ENCODE measurements at places on chromosomes 1 and 21.

GRCh38 chr1:56437959-56438358, 141.4 kb downstream of the PLPP3 start:
- no peak for DNase-seq

- no peak for DNase-seq
Observed at GRCh38 chr1:245126530-245126929, 28.3 kb upstream of the KIF26B start.

DNA sequence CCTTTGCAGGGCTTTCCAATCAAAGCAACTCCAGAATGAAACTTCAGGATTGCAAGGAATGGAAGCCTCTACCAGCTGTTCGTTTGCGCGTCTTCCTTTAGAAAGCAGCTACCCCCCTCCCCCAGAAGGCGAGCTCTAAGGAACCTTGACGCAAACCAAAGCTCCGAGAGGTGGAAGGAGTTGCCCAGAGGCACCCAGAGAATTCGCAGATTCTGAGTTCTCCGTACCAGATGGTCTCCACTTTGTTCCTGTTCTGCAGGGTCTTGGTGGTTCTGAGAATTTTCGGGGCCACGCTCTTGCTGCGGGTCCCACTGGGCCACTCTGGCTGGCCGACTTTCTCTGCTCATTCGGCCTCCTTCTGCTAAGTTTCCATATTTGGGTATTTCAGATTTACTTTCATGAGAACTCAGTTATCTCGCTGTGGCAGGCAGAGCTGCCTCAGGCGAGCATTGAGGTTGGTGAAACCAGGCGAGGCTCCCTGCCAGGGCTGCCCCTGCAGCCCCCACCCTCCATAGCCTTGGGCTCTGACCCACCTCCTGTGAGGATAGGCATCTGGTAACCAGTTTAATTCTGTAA, 801 bp downstream of the TRAF5 start:
- DNase-seq = peak; percentile 12

- peak; percentile 59 for DNase-seq
Observed at GRCh38 chr1:100683448-100684349, 35.8 kb upstream of the VCAM1 start.

GRCh38 chr1:231899713-231900435, 273.3 kb downstream of the DISC1 start:
- no peak for DNase-seq

- DNase-seq = no peak
Observed at GRCh38 chr1:247506831-247507230, 29.4 kb downstream of the OR2C3 start.

GRCh38 chr21:40547906-40548513, 298.9 kb downstream of the DSCAM start:
- DNase-seq = no peak

- peak; percentile 30 for DNase-seq
Observed at GRCh38 chr1:62295921-62296491, 23.2 kb downstream of the KANK4 start.

- no peak for DNase-seq
Observed at GRCh38 chr21:18617291-18617690, 213.7 kb upstream of the TMPRSS15 start.

DNA sequence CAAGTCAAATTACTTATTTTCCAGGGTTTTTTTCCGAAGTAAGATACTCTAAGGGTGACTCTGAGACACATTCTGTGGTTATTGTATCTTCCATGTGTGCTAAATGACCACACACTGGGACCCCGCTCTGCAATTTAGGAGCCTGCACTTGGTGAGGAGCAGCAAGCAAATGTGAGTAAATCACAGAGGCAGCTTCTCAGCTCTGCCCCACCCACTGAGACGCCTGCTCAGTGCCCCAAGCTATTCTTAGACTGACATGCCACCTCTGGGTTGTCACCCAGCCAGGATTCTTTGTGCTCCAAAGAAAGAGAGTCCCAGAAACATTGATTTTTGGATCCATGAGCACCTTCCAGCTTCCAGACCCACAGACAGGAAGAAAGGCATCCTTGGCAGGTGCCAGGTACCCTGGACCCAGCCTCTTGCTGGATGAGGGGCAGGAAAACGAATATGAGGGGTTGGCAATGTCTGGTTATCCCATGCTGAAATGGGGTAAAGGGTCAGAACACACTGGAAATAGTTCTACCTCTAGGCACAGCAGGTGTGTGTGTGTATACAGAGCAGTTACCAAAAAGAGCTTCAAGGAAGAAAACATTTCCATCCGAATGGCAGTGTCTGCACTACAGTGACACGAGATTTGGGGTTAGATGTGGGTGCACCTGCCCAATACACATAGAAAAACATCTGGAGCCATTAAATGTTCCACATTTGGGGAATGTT, 41.2 kb downstream of the TNR start:
- DNase-seq = no peak

DNA sequence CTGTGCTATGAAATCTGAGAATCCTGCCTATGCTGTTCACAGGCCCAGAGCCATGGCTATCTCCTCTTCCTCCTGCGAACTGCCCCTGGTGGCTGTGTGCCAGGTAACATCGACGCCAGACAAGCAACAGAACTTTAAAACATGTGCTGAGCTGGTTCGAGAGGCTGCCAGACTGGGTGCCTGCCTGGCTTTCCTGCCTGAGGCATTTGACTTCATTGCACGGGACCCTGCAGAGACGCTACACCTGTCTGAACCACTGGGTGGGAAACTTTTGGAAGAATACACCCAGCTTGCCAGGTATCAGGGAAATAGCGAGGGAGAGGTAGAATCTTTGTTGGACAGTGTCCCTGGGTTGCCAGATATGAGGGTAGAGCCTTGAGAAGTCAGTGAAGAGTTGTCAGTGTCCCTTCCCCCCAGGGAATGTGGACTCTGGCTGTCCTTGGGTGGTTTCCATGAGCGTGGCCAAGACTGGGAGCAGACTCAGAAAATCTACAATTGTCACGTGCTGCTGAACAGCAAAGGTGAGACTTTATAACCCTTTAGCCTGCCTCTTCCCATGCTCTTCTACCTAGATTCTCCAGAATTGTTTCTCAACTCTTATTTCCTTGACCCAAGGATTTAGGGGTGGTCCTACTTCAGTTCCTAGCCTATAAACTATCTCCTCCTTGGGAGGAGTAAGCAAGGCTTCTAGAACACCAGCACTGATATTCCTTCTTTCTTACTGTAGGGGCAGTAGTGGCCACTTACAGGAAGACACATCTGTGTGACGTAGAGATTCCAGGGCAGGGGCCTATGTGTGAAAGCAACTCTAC, 1.4 kb downstream of the NIT1 start:
- DNase-seq = peak; percentile 59

- DNase-seq = peak; percentile 72
Observed at GRCh38 chr1:159664247-159664646, 50.1 kb downstream of the CRP start.

GRCh38 chr1:92430030-92430429, 56.7 kb downstream of the GFI1 start:
- DNase-seq = no peak

- no peak for DNase-seq
Observed at GRCh38 chr1:92299477-92300150, 755 bp downstream of the RPAP2 start.

GRCh38 chr1:212879947-212880690, 22.0 kb downstream of the FLVCR1 start:
- no peak for DNase-seq

DNA sequence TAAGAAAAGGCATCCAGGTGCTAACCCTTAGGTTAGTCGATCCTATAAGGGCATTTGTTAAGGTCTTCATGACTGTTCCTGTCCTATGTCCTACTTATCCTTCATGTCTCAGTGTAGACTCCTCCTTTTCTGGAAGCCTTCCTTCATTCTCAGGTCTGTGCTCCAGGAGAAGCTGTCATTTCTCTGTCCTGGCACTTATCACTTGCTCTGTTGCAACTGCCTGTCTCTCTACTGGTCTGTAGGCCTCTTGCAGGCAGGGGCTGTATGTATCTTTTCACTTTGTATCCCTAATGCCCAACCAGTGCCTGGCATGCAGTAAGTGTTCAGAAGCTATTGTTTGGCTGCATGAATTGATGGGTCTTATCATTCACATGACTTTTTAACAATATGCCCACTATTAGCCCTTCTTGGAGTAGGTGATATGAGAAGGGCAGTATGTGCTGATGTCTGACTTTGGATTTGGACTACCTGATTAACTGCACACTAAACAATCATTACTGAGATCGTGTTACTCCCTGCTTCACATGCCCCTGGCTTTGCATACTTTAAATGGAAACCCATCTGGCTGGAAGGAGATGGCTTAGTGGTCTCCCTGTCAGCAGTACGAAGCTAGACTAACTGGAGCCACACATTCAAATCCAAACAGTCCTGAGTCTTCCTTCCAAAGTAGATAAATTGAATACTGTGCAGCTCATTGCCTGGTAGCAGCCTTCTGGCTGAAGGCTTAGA, 88.8 kb downstream of the RGL1 start:
- DNase-seq = no peak

- DNase-seq = no peak
Observed at GRCh38 chr1:74406759-74407158, 105.7 kb downstream of the LRRC53 start.

DNA sequence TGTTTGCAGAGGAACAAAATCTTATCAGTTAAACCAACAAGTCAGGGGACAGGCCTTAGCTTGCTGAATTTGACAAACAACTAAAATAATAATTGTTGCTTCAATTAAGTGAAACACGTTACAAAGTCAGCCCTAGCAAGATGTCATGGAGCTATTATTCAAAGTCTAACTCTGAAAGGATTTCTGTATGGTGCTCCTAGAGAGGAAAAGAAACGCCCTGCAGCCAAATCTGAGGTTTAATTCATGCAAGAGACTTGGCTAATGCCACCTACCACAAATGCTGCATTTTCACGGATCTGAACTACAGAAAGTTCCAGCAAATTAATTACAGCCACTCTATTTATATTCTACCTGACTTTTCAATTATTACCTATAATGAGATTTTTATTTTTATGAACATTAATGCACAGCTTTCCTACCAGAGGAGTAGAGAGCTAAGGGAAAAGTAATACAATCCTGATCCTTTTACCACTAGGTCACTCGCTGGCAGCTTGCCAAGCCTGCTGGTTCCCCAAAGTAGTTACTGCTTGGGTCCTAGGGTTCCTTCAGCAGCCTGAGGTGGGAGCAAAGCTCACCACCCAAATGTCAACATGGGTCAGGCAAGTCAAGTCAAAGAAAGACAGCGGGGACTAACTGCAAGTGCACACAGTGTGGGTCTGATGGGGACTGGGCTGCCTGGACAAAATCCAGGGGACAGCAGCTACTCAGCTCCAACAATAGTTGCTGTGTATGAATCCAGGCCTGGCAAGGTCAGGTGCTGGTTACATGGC, 8.5 kb downstream of the COLGALT2 start:
- peak; percentile 14 for DNase-seq

All from inflammatory macrophage (primary cell).